ENCODE measurements at places on chromosomes 5 and 9. TPM values are rescaled to one million over a fixed set of nuclear protein-coding genes. Genes with fewer than 3 reads are reported as not detected.

The TOR1A gene
- polyA plus RNA-seq, result 44.5 TPM

The CDC25C gene
- polyA plus RNA-seq, result 7.6 TPM

The SGTB gene
- 8.1 TPM for polyA plus RNA-seq

The ARAP3 gene
- polyA plus RNA-seq, result 19.8 TPM

The KIF12 gene
- polyA plus RNA-seq, result 160 TPM

The NUTM2G gene
- polyA plus RNA-seq, result 0.31 TPM

The ADGRD2 gene
- not detected for polyA plus RNA-seq

The IL5 gene
- polyA plus RNA-seq, result 0.18 TPM

The ADRA1B gene
- 2.9 TPM for polyA plus RNA-seq

The FRMD3 gene
- 24.6 TPM for polyA plus RNA-seq

The SHISAL2B gene
- not detected for polyA plus RNA-seq

The PCDHGA7 gene
- polyA plus RNA-seq, result 2.1 TPM

The GRM6 gene
- polyA plus RNA-seq, result 0.64 TPM

The IL6ST gene
- 93.8 TPM for polyA plus RNA-seq

The SPINK7 gene
- 0.14 TPM for polyA plus RNA-seq

The GGTA1 gene
- polyA plus RNA-seq, result 3.9 TPM

The SLC25A2 gene
- not detected for polyA plus RNA-seq

The MRPL36 gene
- 42.9 TPM for polyA plus RNA-seq

The FOXI1 gene
- 7.9 TPM for polyA plus RNA-seq

The PGGT1B gene
- polyA plus RNA-seq, result 39.4 TPM

The ANXA1 gene
- 40.9 TPM for polyA plus RNA-seq

The ADAMTSL1 gene
- 19.2 TPM for polyA plus RNA-seq

The CTSV gene
- polyA plus RNA-seq, result 24.0 TPM

The TRIM36 gene
- polyA plus RNA-seq, result 3.2 TPM

The CD14 gene
- polyA plus RNA-seq, result 10.0 TPM

The SLC1A1 gene
- polyA plus RNA-seq, result 21.2 TPM

The PDZD2 gene
- 21.5 TPM for polyA plus RNA-seq

The ADAMTSL2 gene
- 1.9 TPM for polyA plus RNA-seq

The CBY3 gene
- polyA plus RNA-seq, result 0.36 TPM

The PCDHB12 gene
- polyA plus RNA-seq, result 5.4 TPM

The WNK2 gene
- polyA plus RNA-seq, result 13.2 TPM

The KLF4 gene
- 8.9 TPM for polyA plus RNA-seq

The PBX3 gene
- 31.5 TPM for polyA plus RNA-seq

The CDC20B gene
- polyA plus RNA-seq, result 1.0 TPM

The KCNIP1 gene
- polyA plus RNA-seq, result 10.6 TPM

The ZNF474 gene
- 0.55 TPM for polyA plus RNA-seq

The PHAX gene
- polyA plus RNA-seq, result 76.0 TPM

The IFNK gene
- polyA plus RNA-seq, result not detected

The SOHLH1 gene
- polyA plus RNA-seq, result not detected

The OR1Q1 gene
- not detected for polyA plus RNA-seq

The OR1N2 gene
- polyA plus RNA-seq, result not detected

The CNOT6 gene
- polyA plus RNA-seq, result 74.1 TPM

The TMEM174 gene
- 16.0 TPM for polyA plus RNA-seq

The CDKN2A gene
- not detected for polyA plus RNA-seq

The KIAA1958 gene
- polyA plus RNA-seq, result 15.1 TPM

The PCDHA6 gene
- 0.44 TPM for polyA plus RNA-seq

The RANBP17 gene
- polyA plus RNA-seq, result 10.1 TPM

The ABLIM3 gene
- polyA plus RNA-seq, result 1.0 TPM

The PSMD5 gene
- polyA plus RNA-seq, result 31.7 TPM
